ENCODE measurements at places on chromosomes 3 and 15.

DNA sequence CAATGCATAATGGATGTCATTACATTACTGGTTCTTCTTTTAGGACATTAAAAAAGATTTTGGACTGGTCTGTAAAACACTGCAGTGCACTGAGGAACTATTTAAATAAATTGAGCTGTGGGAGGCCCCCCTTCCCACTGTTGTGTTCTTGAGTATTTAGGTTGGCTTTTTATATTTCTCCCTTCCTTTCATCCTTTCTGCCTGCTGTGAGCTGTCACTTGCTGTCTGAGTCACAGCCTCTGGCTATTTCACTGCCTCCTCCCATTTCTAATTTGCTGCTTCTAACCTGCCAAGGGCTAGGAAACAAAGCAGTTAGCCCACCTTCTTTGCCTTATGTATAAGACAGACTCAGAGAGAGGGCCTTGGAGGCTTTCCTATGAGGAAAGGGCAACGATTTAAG is 89.0 kb upstream of the FNDC3B start:
- no peak for DNase-seq

DNA sequence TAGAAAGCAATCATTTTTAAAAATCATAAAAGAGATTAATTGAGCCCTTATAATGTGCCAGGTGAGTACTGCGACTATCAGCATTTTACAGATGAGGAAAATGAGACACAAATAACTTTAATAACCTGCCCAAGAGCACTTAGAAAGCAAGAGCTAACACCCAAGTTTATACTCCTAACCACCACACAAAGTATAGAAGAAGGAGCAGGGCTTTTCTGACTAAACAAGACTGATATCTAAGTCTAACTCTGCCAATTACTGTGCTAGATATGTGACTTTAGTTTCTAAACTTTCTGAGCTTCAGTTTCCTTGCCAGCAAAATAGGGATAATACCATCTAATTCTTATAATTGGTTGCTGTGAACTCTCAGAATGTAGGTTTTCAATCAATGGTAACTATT is 47.7 kb downstream of the TNIK start:
- DNase-seq, result no peak

- DNase-seq, result no peak
These were observed 66.8 kb upstream of the PCSK6 start for GRCh38 chr15:101556273-101556672.

DNA sequence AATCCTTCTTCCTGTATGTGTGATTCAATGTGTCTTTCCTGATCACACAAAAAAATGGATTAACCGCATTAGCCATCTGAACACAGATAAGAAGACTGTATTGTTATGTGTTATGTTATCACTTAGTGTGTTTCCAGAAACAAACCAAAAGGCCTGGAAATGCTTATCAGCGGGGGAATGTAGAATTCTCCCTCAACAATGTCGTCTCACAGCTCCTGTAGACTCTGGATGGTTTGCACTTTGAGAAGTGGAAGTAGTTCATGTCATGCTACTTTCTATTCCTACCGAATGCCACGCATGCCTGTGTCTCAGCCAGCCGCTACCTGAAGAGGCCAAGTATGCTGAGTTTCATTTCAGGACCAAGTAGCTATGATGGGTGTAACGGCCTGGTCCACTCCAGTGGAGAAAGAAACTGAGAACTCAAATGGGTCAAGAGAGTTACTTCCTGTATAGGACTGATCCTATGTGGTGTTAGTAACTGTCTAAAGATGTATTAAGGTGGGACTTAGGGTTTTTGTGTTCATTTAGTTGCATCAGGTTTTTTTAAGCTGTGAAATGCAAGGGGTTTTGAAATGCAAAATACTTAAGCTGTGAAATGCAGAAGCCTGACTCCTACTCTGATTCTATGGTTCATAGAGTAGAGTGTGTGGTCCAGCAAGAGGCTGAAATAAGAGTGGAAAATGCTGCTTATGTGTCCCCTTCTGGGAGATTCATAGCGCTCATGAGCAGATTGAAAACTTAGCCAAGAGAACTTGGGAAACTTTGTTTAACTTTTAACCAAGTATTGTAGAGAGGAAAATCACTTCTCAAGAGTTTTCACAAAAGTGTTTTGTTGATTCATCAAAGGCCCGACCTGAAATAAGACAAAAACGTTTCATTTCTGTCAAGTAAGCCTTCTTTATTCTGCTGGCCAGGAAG is 118.5 kb upstream of the LMOD3 start:
- DNase-seq, result no peak

DNA sequence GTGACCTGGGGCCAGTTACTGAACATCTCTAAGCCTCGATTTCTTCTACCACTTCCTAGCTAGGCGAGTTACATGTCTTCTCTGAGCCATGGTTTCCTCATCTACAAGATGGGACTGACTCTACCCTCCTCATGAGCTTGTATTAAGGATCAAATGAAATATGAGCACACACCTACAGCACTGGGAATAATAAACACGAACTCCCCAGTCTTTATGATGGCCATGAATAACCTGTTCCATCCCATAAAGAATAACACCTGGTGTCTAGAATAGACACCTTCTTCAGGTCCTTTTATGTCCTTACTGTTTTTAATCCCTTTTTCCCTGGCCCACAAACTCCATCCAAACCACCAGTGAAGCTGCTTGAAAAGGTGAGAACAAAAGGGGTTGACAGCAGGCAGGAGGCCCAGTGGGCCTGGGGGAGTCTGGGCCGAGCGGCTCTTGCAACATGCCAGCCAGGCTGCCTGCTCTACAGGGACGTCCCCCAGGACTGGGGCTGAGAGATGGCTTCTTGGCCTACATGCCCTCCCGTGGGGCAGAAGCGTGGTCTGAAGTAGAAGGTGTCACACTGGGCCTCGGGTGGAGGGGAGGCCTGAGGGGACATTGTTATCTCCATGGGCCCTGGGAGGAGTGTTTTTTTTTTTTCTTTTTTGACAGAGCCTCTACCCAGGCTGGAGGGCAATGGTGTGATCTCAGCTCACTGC is 178.2 kb downstream of the RAB11A start:
- no peak for DNase-seq

DNA sequence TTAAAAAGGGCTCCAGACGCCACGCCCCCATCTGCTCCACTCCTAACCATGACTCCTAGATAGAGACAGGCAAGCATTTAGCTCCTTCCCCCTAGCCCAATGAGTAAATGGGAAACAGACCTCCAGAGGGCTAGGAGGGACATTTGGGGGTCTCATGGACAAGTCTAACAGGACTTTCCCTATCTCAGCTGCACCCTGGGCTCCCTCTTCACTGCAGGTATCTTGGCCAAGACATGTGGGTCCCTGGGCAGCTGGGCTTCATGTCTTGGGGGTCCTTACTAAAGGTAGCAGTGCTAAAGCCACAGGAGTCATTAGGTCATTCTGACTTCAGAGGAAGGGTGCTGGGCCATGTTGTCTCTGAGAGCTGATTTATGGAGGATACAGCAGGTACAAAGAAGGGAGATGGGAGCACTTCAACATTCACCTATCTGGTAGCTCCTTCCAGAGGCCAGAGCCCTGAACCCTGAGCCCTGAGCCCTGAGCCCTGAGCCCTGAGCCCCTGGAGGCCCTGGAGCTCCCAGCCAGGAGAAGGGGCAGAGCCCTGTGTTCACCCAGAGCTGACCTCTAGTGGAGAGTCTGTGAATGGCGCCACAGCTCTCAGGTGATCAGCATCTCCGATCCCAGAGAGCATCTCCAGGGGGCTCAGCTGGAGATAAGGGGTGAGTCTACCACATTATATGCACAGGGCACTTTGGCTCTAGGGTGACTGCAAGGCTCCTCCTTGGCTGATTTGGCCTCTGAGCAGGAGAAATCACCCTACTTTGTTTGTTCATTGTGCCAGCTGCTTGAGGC is 40.1 kb upstream of the EPHB1 start:
- peak; percentile 91 for DNase-seq

GRCh38 chr15:80202641-80203360 is 49.2 kb downstream of the CTXND1 start:
- DNase-seq, result peak; percentile 87

GRCh38 chr15:26325495-26325894 is 447.4 kb downstream of the GABRB3 start:
- no peak for DNase-seq

GRCh38 chr15:90221246-90221900 is 12.4 kb downstream of the CIB1 start:
- no peak for DNase-seq

GRCh38 chr3:161471211-161471610 is 25.4 kb upstream of the OTOL1 start:
- DNase-seq, result no peak

DNA sequence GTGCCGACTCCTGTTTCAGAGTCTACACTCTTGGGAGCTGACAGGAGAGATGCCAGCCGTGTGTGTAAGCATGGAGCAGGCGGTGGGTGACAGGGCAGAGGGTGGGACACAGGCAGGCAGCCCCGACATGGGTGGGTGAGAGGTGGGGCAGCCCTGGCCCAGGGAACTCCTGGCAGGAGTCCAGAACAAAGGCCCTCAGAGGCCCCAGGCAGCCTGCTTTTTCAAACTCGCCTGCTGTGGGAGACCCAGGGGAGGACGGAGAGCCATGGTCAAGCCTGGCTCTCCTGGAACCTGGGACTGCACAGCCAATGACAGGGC is 29.3 kb upstream of the SLC41A3 start:
- no peak for DNase-seq

DNA sequence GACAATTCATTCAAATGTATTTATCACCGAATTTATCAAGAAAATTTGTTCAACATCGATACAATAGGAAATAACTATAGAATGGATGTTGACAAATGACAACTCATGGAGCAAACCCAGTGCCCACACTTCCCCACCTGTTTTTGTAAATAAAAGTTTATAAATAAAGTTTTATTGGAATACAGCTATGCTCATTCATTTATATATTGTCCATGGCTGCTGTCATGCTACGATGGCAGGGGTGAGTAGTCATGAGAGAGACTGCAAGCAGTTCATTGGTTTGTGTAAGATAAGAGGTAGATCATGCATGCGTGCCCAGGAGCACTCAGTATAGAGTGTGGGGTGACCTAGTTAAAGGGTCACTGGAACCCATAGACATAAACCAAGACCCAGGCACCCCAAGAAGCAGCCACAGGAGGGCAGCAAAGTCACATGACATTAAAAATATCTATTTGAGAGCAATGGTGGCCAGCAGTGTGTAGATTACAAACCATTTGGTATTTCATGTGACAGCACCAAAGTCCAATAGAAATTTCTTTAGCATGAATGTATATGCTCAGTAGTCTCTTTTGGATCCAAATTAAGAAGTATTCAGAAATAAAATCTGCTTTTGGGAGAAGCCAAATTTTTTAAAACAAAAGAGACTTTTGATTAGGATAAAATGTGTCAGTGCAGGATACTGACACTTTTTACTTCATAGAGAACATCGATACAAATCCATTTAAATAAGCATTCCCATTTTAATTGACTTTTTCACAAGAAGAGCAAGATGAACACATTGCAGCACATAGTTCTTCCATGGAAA is 794.8 kb downstream of the MCTP2 start:
- no peak for DNase-seq

- no peak for DNase-seq
These were observed 1.1 kb upstream of the PARP15 start for GRCh38 chr3:122576174-122576940.

- DNase-seq, result no peak
These were observed 48.0 kb downstream of the SACM1L start for GRCh38 chr3:45737234-45737633.

GRCh38 chr15:52834379-52834778 is 44.2 kb upstream of the ONECUT1 start:
- no peak for DNase-seq

GRCh38 chr3:162992741-162993140 is 1496.1 kb downstream of the OTOL1 start:
- DNase-seq, result no peak

DNA sequence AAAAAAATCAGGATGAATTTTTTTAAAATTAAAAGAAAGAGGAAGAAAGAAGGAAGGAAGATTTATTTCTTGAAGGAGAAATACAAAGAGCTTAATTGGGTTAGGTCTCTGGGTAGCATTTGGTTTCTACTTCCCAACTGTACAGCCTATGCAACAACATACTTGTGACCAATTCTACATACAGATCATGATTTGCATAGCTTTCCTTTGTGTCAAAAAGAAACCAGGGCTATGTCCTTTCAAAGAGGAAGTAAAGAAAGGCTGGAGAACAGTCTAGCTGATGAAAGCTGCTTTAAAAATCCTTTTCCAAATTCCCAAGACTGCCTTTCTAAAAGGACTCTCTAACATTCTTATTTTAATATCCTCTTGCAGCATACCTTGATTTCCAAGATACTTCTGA is 6.1 kb upstream of the HGD start:
- no peak for DNase-seq

DNA sequence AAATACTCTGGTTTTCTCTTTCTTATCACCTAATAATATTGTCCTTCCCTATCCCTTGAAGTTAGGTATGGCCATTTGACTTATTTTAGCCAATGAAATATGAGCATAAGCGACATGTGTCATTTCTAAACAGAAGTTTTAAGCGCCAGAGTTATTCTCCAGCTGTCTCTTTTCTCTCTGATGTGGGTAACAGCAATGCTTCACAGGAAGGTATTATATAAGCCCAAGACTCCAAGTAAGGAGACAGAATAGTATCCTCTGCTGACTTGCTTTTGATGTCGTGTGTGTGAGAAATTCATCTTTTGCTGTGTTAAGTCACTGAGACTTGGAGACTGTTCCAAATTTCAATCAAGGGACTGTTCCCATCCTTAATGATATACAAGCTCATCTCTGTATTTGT is 224.6 kb upstream of the NECTIN3 start:
- DNase-seq, result no peak

DNA sequence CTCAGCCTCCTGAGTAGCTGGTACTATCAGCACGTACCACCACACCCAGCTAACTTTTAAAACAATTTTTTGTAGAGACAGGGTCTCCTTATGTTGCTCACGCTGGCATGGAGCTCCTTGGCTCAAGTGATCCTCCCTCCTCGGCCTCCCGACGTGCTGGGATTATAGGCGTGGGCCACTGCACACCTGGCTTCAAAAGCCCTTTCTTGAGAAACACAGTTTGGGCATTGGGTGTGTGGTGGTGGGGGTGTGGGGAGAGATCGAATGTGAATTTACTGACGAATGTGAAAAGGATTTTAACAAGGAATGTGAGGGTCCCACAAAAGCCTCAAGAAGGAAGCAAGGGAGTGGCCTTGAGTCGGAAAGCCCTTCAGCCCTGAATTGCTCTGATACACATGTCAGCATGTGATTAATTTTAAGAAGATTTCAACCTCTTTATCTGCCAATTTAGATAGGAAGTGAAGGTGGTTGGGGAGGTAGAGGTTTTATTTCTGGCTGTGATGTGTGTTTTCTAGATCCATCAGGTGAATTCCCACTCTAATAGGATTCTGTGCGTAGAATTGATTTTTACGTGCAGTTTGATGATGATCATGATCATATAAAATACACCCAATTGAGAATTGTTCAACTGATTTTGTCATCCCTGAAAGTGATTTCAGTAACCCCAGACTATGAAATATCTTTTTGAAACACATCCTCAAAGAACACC is 1.1 kb downstream of the CCR4 start:
- no peak for DNase-seq

All from esophagus muscularis mucosa (tissue), 4 donors.